D721Med (cell line): ENCODE measurements at places on chromosomes 3 and 15.

- no peak for DNase-seq
Measured at GRCh38 chr3:96776818-96777217, 37.6 kb upstream of the EPHA6 start.

- DNase-seq = no peak
Measured at GRCh38 chr3:150589759-150590158, 13.4 kb upstream of the SELENOT start.

- no peak for DNase-seq
Measured at GRCh38 chr3:50341537-50341936, 901 bp upstream of the RASSF1 start.

- no peak for DNase-seq
Measured at GRCh38 chr3:133042778-133043177, 4.6 kb downstream of the TMEM108 start.

- no peak for DNase-seq
Measured at GRCh38 chr3:152713989-152714388, 120.9 kb upstream of the P2RY1 start.

- no peak for DNase-seq
Measured at GRCh38 chr3:127158614-127159229, 34.2 kb upstream of the PRR23E start.

DNA sequence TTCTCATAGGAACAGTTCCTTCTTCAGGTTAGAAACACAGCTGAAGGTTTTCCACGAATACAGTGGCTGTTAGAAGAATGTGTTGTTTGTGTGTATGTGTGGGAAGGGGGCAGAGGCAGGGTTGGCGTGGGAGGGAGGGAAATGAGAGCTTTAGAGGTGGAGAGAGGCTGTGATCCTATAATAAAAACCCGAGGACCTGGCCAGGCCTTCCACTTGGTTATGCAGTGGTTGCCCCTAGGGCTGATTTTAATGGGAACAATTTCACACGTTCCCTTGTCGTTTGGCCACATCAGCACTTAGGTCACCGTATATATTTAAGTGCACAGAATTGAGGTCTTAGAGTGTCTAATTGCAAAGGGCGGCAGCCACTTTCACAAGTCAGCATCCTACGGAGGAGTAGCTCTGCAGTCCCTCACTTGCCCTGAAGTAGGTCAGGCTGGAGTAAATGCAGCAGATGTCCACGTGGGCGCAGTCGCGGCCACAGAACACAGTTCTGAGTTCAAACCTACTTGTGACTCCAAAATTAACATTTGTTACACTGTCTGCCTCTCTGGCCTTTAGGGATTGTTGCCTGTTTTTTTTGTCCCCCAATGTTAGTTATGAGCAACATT lies 85.6 kb downstream of the PDCD6IP start:
- no peak for DNase-seq

DNA sequence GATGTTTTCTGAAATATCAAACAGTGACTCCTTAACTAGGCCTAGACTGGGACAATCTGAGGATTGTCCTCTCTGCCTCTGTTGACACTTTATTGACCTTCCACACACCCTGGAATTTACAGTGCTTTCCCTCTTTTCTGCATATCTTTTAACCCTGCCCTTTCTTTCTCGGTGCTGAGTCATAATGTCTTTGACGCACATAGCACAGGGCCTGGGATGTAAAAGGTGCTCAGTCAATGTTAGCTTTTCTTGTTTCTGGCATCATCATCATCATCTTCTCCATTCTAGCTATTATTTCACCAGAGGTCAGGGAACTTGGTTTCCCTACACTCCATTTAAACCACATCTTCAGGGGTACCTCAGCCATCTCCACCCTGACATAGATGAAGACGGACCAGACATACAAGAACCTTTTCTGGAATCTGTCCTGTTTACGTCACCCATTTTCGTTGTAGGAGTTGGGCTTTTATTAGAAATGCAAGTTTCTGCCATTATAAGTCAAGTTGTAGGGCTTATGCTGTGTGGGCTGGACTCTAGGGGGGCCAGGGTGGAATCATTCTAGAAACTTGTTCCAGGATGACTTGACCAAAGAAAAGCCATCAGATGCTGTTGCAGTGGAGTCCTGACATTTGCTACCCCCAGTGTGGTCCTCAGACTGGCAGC lies 46.6 kb downstream of the ZBTB38 start:
- DNase-seq = no peak

GRCh38 chr3:129051871-129052340 lies 8.7 kb upstream of the GP9 start:
- no peak for DNase-seq

DNA sequence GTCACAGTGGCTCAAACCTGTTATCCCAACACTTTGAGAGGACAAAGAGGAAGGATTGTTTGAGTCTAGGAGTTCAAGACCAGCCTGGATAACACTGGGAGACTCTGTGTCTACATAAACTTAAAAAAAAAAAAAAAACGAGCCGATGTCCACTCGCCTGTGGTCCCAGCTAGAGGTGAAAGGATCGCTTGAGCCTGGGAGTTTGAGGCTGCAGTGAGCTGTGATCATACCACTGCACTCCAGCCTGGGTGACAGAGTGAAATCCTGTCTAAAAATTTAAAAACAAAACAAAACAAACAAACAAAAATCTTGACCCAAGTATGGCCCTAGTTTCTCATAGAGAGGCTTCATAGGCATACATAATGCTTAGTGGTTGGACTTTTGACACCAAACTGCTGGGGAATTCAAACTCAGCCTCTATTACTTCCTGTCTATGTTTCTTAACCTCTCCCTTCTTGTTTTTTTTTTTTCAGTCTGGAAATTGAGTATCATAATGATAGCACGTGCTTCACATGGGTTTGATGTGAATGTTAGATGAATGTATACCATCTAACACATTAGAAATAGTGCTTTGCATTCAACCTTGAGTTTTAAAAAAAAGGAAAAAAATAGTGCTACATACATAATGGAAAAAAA lies 46.4 kb upstream of the CAPN7 start:
- DNase-seq = no peak

- no peak for DNase-seq
Measured at GRCh38 chr3:11250902-11251806, 21.0 kb upstream of the ATG7 start.

- no peak for DNase-seq
Measured at GRCh38 chr3:72894976-72895552, 7.2 kb downstream of the GXYLT2 start.
